ENCODE measurements at places on chromosomes 13 and 19. TPM values are rescaled to one million over a fixed set of nuclear protein-coding genes. Genes with fewer than 3 reads are reported as not detected.

DNA sequence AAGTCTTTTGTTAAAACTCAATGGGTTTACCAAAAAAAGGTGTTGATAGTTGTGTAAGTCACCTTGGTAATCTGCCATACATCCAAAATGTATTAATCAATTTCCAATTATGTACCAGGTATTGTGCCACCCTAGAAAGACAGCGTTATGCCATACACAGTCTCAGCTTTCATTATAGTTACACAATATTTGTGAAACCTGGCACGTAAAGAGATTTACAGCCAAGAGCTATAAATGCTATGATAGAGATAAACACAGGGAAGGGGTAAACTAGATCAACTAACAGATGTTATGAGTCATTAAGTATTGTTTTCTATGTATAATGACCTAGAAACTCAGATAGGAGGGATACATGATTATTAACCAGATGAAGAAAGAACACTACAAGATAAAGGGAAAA lies 725.6 kb upstream of the SLITRK5 start:
- no peak for DNase-seq

- no peak for DNase-seq
Measured at GRCh38 chr19:10685210-10685609, 16.0 kb upstream of the QTRT1 start.

- no peak for DNase-seq
Measured at GRCh38 chr13:38941353-38941945, 49.2 kb downstream of the STOML3 start.

DNA sequence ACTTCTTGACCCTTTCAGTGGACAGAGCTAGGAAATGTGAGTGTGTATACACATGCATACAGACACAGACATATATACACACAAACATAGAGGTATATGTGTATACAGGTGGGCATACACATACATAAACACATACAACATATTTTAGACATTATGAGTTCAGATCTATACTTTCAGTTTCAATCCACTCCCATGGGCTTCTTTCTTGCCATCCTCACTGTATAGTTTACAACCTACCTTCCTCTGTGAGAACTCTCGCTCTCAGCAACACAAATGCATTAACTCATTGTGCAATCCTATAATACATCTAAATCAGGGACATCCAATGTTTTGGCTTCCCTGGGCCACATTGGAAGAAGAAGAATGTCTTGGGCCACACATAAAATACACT lies 21.2 kb upstream of the SCEL start:
- no peak for DNase-seq

GRCh38 chr19:50817941-50818858 lies 5.4 kb downstream of the KLK1 start:
- no peak for DNase-seq

DNA sequence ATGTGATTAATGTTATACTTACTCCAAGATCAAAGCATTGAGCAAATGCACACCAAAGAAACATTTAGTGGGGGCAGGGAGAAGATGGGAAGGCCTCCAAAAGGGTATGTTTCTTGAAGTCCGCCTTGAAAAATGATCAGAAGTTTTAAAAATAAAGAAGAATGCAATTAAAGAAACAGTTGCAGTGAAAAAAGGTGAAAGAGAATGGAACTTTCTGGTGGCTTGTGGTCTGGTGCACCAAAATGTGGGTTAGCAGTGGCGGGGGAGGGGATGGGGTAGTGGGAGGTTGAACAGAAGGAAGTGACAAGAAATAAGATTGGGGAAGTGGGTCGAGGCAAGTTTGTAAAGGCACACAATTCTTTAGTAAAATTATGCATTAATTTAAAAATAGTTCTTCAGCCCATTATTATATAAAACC lies 2.5 kb downstream of the LCP1 start:
- no peak for DNase-seq

- DNase-seq, result no peak
Measured at GRCh38 chr19:30488191-30488590, 116.0 kb downstream of the ZNF536 start.

DNA sequence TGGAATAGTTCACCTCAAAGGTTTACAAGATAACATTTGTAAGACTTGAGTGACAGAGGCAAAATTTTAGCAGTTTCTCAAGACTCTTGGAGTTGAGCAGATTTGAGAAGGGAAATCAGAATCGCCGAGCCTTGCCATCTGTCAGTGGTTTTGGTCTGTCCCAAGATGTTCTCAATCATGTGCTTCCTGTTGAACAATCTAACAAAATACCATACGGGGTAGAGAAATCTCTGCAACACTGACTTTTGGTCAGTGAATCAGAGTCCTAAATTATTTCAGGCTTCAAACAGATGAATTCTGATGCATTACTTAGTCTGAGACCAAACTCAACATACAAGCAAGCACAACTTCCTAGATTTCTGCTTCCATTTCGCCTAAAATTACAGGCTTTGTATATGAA lies 3.8 kb downstream of the KCTD12 start:
- no peak for DNase-seq

DNA sequence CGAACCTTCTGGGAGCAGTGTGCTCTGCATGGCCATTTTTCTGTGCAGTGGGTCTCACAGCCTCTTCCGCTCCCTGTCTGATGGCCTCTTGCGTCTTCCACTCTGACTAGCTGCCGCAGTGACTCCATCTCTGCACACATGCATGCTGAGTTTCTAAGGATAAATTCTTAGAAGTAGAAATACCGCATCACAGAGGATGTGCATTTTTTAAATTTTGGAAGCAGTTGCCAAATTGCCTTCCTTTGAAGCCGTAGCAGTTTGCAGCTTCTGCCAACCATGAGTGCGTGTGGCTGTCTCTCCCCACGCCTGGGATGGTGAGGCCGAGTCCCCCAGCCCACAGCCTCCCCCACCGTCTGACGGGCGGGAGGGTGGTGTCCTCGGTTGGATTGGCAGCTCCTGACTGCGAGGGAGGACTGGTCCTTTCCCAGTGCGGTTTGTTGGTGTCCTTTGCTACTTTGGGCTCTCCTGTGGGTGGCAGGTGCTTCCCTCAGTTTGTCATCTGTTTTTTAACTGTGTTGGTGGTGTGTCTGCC lies 9.8 kb downstream of the FZR1 start:
- no peak for DNase-seq

GRCh38 chr19:39438270-39438934 lies 2.7 kb upstream of the RPS16 start:
- DNase-seq, result no peak

DNA sequence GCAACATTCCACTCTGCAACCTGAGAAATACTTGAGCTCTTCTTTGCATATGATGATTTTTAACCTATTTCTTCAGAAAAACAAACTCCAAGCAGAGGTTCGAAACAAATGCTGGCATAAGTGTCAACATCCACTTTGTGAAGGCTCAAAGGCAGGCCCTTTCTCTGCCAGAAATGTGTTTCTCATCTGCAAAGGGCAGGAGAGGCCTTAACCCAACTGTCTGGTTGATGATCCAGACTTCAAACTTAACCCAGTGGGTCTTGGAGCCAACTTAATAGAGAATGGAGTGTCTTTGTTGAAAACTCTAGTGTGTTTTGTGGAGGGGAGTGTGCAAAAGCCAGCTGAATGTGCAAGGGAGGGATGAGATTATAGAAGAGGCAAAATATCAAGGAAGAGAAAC lies 28.3 kb upstream of the ZNF507 start:
- no peak for DNase-seq

FBXO17 gene
- polyA plus RNA-seq, result 60.5 TPM

ZNF836 gene
- 17.0 TPM for polyA plus RNA-seq

KIR3DL2 gene
- not detected for polyA plus RNA-seq

PPM1N gene
- polyA plus RNA-seq, result 0.25 TPM

STOML3 gene
- not detected for polyA plus RNA-seq

MEDAG gene
- 0.90 TPM for polyA plus RNA-seq

HSH2D gene
- 0.34 TPM for polyA plus RNA-seq

SIGLEC12 gene
- 0.04 TPM for polyA plus RNA-seq

Data from right renal pelvis (tissue), 4 donors.